Stimulated activated CD4-positive, alpha-beta T cell treated with anti-CD3 and anti-CD28 coated beads, TNF-alpha, amount 100 ng/mL, for 4 hours (primary cell): ENCODE measurements at places on chromosomes 16 and 17.
A peak's percentile ranks its signal among the peaks of the same experiment; 100 is the strongest.

GRCh38 chr17:5194346-5194745 lies 2.7 kb upstream of the ZNF594 start:
- no peak for DNase-seq

GRCh38 chr17:45292696-45293412 lies 24.0 kb downstream of the MAP3K14 start:
- DNase-seq: no peak

DNA sequence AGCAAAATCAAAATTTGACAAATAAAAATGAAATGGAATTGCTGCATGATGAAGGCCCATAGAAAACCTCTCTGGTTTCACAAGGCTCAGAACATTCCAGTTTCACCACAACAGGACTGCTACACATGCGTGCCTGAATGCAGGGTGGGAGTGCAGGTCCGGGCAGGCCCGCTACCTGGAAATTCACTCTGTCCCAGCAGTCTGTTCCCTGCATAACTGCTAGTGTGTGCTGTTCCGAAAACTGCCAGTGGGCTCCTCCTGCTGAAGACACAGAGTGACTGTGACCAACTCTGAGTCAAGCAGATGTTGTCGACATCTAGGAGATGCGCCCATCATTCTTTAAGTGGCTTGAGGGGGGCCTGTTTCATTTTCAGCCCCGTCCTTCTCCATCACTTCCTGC lies 284.8 kb upstream of the MAF start:
- no peak for DNase-seq

GRCh38 chr16:78560997-78561396 lies 461.5 kb downstream of the WWOX start:
- DNase-seq: no peak

GRCh38 chr17:78510141-78511075 lies 66.8 kb downstream of the DNAH17 start:
- no peak for DNase-seq

DNA sequence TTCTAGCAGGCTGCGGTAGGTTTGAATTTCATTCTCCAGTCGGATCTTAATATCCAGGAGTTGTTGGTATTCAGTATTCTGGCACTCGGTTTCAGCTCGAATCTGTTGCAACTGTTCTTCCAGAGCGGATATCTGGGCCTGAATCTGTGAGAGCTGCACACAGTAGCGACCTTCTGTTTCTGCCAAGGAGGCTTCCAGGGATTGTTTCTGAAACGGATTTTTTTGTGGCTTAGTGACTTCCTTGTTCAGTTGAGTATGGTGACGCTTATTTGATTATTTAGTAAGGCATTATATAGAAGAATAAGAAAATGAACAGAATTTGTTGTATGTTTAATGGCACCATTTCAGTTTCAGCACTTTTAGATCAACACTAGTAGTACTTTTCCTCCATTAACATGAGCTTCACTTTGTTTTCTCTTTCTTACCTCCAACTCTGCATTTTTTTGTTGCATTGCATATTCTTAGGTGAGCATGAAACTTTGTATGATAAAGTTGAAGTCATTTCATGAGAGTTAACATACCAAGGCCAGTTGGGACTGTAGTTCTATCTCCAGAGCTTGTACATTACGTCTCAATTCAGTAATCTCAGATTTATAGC lies 2.8 kb downstream of the KRT10 start:
- DNase-seq: no peak

DNA sequence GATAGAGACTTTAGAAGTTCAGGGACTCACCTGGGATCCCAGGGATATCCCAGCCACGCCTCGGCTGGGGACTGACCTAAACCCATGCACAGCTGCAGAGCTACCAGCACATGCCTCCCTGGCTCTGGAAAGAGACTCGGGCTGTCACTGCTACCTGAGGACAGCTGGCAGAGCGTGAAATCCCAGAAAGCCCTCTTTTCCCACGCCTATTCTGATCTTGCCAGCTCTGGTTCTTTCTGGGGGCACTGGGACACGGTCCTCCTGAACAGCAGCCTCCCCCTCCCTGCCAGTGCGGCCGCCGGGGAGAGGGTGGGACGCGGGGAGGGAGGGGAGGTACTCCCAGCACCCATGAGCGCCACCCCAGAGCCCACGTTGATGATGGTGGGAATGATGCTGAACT lies 10.8 kb downstream of the P2RX5 start:
- DNase-seq: no peak

GRCh38 chr16:75864243-75864642 lies 138.0 kb upstream of the CPHXL start:
- no peak for DNase-seq

DNA sequence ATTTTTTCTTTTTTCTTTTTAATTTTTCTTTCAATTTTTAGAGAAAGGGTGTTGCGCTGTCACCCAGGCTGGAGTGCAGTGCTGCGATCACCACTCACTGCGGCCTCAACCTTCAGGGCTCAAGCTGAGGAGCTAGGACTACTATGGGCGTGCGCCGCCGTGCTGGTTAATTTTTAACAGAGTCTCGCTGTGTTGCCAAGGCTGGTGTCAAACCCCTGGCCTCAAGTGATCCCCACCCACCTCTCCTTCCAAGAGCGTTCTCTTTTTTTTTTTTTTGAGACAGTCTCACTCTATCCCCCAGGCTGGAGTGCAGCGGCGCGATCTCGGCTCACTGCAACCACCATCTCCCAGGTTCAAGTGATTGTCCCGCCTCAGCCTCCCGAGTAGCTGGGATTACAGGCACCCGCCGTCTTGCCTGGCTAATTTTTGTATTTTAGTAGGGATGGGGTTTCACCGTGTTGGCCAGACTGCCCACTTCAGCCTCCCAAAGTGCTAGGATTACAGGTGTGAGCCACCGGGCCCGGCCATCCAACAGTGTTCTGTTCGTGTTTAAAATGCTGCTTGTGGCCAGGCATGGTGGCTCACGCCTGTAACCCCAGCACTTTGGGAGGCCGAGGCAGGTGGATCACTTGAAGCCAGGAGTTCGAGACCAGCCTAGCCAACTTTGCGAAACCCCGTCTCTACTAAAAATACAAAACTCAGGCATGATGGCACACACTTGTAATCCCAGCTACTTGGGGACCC lies 14.5 kb upstream of the RPL13 start:
- no peak for DNase-seq

DNA sequence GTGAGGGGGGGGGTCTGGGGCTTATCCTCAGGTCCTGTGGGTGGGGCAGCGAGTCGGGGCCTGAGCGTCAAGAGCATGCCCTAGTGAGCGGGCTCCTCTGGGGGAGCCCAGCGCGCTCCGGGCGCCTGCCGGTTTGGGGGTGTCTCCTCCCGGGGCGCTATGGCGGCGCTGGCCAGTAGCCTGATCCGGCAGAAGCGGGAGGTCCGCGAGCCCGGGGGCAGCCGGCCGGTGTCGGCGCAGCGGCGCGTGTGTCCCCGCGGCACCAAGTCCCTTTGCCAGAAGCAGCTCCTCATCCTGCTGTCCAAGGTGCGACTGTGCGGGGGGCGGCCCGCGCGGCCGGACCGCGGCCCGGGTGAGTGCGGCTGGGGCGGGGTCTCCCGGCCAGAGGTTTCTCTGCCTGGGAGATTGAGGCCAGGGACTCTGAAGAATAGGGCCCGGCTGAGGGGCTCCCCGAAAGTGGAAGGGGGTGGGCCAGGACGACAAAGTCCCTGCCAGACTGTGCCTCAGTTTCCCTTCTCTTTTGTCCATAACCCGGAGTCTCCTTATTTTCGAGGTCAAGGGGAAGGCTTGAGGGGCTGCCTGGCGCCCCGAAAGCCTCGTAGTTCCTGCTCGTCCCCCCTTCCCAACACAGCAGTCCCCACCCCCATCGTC lies at the start of gene FGF11:
TSS of gene FGF11 (plus strand) at position 51 of the 651 bp plus-strand sequence. CDS start at position 160, 109 bp downstream.
- no peak for DNase-seq

GRCh38 chr17:67386965-67387551 lies 10.0 kb downstream of the PITPNC1 start:
- peak; percentile 70 for DNase-seq

DNA sequence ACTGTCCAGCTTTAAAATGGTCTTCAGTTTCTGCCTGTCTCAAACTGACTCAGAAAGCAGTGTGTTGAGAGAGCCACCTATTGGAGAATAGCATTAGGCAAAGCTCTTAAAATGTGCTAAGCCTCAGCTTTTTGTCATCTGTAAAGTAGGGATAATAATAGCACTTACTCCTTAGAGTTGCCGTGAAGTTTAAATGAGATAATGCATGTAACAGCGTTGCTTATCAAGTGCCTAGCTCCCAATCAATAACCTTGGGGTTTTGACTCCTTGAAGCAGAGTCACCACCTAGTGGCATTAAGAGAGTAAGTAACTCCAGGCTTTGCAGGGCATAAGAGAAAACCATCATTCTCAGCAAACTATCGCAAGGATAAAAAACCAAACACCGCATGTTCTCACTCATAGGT lies 163.3 kb downstream of the HS3ST2 start:
- no peak for DNase-seq

GRCh38 chr16:17241264-17241835 lies 229.4 kb downstream of the XYLT1 start:
- DNase-seq: no peak

- no peak for DNase-seq
Measured at GRCh38 chr17:17874478-17874877, 37.7 kb upstream of the SREBF1 start.

GRCh38 chr17:36931697-36932382 lies 5.4 kb upstream of the LHX1 start:
- no peak for DNase-seq

DNA sequence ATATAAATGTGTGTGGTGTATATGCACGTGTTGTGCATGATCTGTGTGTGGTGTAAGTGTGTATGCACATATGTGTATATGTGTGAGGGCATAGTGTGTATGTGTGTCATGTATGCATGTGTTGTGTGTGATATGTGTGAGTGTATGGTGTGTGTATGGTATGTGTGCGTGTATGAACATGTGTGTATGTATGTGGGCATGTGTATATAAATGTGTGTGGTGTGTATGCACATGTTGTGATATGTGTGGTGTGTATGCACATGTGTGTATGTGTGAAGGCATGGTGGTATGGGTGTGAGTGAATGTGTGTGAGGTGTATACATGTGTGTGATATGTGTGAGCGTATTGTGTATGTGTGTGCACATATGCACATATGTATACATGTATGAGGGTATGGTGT lies 198.7 kb downstream of the RBFOX3 start:
- DNase-seq: no peak

DNA sequence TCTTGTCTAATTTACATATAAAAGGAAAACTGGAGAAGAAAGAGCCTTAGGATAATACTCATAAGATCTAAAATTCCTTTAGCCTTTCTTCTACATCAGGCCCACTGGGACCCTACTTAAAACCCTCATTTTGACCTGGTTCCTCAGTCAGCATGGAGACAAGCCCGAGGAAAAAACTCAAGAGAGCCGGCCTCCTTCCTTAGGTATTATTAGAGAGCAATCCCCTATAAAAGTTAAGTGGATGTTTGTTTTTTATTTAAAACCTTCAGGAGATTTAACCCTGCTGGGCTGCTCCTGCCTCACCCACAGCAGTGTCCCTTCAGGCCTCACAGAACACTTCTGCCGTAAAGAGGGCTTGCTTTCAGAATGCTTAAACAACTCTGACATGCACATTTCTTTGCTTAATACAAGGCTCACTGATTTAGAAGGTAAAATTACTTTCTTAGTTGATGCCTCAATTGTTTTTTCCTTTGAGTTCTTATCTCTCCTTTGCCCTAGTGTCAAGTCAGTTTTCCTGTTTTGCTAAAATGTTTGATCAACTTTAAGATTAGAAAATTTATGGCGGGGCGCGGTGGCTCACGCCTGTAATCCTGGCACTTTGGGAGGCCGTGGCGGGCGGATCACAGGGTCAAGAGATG lies 145.6 kb upstream of the TBX2 start:
- DNase-seq: no peak

DNA sequence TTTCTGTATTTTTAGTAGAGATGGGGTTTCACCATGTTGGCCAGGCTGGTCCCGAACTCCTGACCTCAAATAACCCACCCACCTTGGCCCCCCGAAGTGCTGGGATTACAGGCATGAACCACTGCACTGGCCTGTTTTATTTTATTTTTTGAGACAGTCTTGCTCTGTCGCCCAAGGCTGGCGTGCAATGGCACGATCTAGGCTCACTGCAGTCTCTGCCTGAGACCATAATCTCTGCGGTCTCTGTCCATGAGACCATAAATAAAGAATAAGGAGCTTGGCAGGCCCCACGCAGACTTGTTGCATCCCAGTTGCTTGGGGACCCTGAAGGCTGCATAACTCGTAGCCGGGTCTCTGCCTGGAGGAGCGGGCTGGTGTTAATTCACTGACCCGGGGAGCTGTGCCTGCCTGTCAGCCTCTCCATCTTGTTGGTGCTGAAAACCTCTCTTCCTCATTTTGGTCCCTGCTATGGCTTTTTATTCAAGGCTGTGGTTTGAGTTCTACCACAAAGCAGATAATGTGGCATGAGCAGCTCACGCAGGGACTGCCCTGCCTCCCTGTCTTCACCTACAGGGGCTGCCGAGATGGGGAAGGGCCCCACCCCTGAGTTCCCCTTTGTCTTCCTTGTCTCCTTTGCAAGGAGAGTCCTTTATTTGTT lies 82.1 kb downstream of the MSI2 start:
- no peak for DNase-seq

GRCh38 chr16:88523309-88524161 lies 46.7 kb upstream of the ZC3H18 start:
- no peak for DNase-seq

- peak; percentile 51 for DNase-seq
Measured at GRCh38 chr17:81412490-81413093, 17.3 kb downstream of the BAHCC1 start.

GRCh38 chr17:39602533-39603303 lies 5.0 kb downstream of the NEUROD2 start:
- DNase-seq: no peak

- no peak for DNase-seq
Measured at GRCh38 chr16:4075534-4075933, 40.7 kb downstream of the ADCY9 start.

- no peak for DNase-seq
Measured at GRCh38 chr16:57992084-57992483, 8.4 kb downstream of the ZNF319 start.

- DNase-seq: no peak
Measured at GRCh38 chr17:78623541-78623940, 46.3 kb upstream of the DNAH17 start.

DNA sequence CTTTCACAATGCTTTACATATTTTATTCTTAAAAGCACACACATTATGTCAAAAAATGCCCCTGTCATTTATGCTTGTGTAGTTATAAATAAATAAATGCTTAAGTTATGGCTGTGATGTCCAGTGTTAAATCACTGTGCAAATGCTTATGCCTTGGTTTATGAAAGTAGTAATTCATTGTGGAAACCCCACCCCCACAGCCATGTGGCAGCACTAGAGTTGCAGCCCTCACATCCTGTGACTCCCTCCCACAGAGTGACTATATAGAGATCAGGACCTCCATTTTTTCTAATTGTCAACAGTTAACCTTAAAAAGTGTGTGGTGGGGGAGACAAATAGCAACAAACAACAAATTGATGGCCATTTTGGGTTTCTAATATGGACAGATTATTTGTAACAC lies 2.4 kb downstream of the SKAP1 start:
- DNase-seq: peak; percentile 57

GRCh38 chr17:50590946-50591737 lies 30.6 kb downstream of the CACNA1G start:
- DNase-seq: no peak

GRCh38 chr16:392450-393030 lies 4.5 kb upstream of the NME4 start:
- no peak for DNase-seq
